ENCODE measurements at places on chromosomes 3 and 15.

DNA sequence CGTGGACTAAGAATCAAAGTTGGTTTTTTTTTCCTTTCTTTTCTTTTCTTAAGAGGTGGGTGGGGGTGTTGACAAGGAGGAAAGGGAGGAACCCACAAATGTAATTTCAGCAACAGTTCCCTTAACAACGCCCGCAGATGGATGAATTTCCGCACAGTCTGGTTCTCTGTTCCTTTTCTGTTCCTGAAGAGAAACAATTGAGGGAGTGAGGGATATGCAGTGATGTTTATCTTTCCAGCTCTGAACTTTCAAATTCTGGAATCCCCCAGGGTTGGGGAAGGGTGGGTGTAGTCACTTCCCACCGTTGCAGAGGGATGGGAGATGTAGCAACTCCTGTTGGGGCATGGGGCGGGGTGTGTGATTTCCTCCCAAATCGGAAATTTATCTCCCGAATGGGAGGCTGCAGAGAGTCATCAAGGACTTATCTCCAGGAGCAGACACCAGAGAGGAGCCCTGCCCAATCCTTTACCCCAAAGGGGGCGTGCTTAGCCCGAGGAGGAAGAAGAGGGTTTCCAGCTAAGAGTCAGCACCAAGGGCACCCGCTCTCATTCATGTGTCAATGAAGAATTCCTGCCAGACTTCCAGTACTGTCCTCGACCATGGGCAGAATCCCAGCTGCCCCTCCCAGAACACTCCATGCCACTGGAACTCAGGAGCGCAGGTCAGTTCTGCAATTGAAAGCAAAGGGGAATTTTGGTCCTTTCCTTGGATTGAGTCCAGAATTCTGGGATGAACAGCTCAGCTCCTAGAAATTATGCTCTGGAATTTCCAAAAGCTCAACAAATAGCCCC, 35.0 kb upstream of the CFAP161 start:
- DNase-seq = no peak

- no peak for DNase-seq
Observed at GRCh38 chr3:139439278-139439677, 37.0 kb downstream of the RBP2 start.

GRCh38 chr15:51782357-51782896, 31.0 kb downstream of the TMOD2 start:
- DNase-seq = no peak

DNA sequence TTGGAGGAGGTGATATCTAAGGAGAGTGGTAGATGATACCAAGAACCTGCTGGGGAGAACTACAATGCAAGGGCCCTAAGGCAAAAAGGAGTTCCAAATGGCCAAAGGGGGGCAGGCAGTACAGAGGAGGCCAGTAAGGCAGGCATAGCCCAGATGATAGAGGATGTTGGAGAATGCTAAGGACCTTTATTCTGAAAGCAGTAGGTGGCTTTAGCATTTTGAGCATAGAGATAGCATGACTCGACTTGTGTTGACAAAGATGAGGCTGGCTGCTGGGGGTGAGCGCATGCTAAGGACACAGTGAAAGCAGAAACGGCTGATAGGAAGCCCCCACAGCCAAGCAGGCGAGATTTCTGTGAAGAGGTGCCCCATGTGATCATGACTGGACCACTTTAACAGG, 419.3 kb downstream of the ERC2 start:
- no peak for DNase-seq

DNA sequence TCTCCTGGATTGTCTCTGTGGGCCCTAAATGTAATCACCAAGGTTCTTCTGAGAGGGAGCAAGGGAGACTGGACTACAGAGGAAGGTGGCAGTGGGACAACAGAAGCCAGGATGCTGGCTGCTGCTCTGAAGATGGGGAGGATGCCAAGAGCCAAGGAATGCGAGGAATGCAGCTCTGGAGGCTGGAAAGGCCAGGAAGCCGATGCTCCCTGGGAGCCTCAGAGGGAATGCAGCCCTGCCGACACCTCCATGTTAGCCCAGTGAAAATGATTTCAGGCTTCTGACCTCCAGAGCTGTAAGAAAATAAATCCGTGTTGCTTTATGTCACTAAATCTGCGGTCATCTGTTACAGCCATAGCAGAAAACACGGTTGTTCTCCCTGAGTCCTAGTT, 44.1 kb downstream of the UMPS start:
- no peak for DNase-seq

DNA sequence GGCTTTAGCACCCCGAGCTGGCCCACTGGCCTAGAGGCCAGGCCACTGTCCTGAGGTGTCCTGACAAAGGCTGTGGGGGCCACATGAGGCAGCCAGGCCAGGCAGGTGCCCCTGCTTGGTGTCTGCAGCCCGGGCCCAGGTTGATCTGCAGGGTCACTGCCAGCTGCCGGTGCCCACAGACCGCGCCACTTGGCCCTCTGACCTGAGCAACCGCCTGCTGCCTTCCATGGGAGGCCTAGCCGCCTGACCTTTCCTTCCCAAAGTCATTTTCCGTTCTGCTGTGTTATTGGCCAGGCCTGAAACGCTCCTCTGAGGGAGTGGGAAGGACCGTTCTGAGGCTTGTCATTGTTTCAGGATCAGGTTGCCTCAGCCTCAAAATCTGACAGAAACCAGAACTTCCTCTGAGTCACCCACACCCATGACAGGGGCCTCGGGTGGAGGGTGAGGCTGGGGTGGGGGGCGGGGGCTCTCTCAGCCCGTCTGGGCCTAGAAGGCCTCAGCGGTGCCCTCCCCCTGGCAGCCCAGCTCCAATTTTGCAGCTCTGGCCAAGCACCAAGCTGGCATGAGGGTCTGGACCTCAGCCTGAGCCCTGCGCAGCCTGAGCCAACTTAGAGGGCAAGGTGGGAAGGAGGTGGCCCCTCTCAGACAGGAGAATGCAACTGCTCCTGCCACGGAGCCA, 140.7 kb upstream of the MEF2A start:
- DNase-seq = peak; percentile 75
